ENCODE measurements at places on chromosomes 3 and 15.
A peak's percentile ranks its signal among the peaks of the same experiment; 100 is the strongest.

DNA sequence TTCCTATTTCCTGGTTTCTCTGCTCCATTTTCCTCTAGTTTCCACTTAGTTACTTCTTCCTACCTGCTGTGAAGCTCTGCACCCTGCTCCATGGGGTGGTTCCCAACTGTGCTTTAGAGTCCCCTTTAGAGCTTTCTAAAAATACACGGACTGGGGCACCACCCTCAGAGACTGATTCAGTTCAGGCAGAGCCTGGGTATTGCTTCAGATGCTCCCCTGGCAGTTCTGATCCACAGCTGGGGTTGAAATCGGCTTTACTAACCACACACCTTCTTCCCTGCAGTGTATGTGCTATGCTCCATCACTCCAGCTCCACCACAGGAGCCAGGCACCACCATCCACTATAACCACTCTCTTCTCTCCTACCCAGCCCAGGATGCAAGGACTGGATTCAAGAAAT lies 12.6 kb downstream of the ANP32A start:
- no peak for DNase-seq

DNA sequence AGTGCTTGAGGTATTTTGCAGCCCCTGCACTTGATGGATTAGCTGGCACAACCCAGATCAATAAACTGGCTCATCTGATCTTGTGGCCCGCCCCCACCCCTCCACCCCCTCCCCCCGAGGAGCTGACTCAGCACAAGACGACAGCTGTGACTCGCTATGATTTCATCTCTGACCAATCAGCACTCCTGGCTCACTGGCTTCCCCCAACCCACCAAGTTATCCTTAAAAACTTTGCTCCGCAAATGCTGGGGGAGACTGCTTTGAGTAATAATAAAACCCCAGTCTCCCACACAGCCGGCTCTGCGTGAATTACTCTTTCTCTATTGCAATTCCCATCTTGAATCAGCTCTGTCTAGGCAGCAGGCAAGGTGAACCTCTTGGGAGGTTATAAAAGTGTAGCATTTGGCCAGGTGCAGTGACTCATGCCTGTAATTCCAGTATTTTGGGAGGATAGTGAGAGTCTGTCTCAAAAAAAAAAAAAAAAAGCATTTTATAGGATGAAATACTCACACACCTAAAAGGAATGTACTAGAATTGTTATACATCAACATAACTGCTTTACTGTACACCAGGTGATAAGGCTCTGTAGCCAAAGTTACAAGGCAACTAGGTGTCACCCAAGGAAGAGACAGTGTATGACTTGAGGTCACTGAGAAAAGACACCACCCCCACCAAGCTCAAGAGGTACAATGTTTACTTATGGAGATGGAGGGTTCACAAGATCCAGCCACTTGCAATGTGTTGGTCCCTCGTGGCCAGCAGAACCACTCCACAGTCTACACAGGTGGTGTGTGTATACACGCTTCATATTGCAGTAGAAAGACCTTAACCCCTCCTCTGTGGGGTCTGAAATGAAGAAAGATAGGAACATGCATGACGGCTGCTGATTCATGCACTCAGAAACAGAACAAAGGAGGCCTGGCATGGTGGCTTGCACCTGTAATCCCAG lies 8.6 kb downstream of the ZNF445 start:
- no peak for DNase-seq

- no peak for DNase-seq
These were observed 96.6 kb downstream of the SLC9A9 start for GRCh38 chr3:143751643-143752178.

DNA sequence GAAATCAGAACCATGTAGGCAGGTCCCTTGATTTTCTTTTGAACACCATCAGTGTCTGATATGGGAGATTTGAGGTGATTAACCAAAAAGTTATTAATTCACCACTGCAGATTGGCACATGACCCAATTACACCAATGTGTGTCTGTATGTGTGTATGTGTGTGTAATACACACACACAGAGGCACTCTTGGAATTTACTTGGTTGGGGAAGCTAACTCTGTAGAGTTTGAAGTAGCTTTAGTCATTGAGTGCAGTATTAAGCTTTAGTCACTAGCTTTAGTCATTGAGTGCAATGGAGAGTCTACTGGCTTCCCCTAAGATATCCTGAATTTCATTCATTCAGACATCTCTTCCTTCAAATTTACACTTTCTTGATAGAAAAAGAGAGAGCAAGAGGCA lies 109.4 kb upstream of the C15orf61 start:
- no peak for DNase-seq

DNA sequence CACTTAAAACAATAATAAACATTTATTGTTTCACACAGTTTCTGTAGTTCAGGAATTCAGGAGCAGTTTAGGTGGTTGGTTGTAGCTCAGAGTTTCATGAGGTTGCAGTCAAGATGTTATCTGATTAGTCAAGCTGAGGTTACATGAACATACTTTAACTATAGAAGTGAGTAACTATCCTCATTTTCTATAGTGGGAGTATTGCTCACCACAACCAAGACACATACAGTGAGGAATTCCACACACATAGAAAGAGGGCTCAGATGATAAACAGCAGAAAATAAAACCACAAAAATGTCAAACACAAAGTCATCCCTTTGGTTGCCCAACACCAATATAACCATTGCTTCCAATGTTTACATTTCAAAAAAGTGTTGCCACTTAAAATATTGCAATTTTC lies 13.6 kb downstream of the SCN11A start:
- no peak for DNase-seq

DNA sequence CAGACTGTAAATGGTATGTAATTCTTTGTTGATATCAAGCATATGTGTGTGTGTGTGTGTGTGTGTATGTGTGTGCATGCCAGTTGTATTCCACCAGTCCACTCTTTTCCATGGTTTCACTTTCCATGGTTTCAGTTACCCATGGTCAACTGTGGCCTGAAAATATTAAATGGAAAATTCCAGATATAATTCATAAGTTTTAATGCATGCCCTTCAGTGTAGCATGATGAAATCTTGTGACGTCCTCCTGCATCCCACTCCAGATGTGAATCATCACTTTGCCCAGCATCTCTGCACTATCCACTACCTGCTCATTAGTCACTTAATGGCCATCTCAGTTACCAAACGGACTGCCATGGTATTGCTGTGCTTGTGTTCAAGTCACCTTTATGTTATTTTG lies 215.9 kb downstream of the GBE1 start:
- DNase-seq: no peak

- DNase-seq: no peak
These were observed 1.1 kb downstream of the TM4SF18 start for GRCh38 chr3:149332227-149332765.

DNA sequence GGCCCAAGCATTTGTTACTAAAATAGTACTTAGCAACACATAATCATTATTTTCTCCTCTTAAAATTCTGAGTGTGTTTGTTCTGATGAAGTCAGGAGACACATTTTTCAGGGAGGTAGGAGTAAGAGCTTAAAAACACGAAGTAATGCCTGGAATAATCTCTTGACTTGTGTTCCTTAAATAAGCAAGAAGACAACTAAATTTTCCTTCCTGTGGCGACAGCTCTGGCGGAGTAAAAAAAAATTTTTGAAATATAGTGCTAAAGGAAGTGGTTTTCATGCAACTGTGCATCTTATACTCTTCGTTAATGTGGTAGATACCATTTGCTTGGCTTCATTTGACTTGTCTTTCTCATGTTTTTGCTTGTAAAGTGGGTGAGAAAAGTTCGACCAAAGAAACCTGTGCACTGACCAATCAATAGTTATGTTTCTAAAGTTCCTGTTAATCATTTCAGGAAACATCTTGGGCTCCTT lies 11.1 kb upstream of the MBNL1 start:
- DNase-seq: no peak

GRCh38 chr3:183074261-183074660 lies 25.0 kb downstream of the MCCC1 start:
- DNase-seq: no peak

DNA sequence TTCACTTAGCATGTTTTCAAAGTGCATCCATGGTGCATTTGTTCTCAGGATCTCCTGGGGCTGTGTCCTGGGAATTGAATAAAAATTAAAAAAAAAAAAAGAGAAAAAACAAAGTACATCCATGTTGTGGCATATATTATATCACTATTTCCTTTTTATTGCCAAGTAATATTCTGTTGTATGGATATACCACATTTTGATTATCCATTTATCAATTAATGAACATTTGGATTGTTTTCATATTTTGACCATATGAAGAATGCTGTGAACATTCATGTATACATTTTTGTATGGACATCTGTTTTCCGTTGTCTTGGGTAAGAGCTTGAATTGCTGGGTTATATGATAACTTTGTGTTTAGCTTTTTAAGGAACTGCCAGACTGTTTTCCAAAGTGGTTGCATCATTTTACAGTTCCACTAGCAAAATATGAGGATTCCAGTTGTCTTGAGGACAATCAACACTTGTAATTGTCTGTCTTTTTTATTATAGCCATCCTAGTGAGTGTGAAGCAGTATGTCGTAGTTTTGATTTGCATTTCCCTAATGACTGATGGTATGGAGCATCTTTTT lies 44.5 kb downstream of the CTDSPL2 start:
- DNase-seq: no peak

- no peak for DNase-seq
These were observed 213.8 kb downstream of the ARRDC4 start for GRCh38 chr15:98174286-98174685.

- DNase-seq: no peak
These were observed 65.6 kb upstream of the CTXND1 start for GRCh38 chr15:80317389-80318182.

- DNase-seq: no peak
These were observed 72.3 kb downstream of the BLM start for GRCh38 chr15:90789462-90789861.

GRCh38 chr3:52205727-52206372 lies 7.9 kb downstream of the ALAS1 start:
- DNase-seq: peak; percentile 40

- DNase-seq: no peak
These were observed 74.5 kb downstream of the TLE3 start for GRCh38 chr15:70023064-70023768.

- DNase-seq: no peak
These were observed 23.1 kb upstream of the ANKRD28 start for GRCh38 chr3:15820911-15821310.

DNA sequence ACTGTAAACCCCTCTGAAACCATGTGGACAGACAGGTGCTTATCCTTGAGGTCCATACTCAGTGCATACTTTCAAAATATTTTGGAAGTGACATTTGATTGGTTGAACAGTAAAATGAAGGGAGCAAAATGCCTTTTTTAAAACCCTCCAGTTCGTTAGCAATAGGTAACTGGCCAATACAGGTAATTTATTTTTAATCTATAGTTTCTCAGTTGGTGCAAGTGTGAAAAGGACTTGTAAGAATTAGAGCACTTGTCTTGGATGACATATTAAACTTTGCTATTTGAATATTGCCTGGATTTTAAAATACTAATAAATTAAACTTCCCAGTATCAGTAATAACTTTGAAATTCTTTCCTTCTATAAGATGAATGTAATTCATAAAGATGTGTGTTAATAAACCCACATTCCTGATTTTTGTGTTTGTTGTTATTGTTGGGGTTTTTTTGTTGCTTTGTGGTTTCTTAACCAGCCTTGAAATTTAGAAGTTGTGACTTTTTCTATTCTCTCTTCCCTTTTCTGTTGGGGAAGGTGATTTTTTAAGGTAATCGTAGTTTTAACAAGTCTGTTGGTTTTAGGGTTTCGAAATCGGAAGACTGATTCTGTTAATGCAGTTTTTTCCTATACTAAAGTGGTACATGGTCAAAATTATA lies 90.0 kb downstream of the STT3B start:
- no peak for DNase-seq

GRCh38 chr3:175029828-175030227 lies 170.7 kb downstream of the NAALADL2 start:
- no peak for DNase-seq

DNA sequence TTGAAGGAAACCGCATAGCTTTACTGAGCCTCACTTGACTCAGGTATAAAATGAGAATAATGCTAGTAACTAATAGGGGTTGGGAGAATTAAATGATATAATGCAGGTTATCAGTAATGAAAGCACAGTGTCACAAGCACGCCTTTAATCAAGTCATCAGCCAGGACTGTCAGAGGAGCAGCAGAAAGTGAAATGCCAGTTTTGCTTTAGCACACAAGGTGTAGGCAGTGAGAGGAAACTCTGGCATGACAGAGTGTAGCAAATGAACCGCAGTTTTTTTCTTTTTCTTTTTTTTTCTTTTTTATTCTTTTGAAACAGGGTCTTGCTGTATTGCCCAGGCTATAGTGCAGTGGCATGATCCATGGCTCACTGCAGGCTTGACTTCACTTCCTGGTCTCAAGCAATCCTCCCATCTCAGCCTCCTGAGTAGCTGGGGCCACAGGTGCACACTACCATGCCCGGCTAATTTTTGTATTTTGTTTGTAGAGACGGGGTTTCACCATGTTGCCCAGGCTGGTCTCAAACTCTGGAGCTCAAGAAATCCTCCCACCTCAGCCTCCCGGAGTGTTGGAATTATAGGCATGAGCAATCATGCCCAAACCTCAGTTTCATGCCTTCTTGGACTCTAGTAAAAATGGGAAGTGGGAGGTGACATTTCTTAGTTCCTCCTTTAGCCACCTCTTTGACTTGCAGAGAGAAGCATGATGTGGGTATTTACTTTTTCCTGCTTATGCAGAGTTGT lies 9.7 kb upstream of the SCAANT1 start:
- no peak for DNase-seq

GRCh38 chr15:40253167-40253790 lies 14.4 kb downstream of the PAK6 start:
- no peak for DNase-seq

DNA sequence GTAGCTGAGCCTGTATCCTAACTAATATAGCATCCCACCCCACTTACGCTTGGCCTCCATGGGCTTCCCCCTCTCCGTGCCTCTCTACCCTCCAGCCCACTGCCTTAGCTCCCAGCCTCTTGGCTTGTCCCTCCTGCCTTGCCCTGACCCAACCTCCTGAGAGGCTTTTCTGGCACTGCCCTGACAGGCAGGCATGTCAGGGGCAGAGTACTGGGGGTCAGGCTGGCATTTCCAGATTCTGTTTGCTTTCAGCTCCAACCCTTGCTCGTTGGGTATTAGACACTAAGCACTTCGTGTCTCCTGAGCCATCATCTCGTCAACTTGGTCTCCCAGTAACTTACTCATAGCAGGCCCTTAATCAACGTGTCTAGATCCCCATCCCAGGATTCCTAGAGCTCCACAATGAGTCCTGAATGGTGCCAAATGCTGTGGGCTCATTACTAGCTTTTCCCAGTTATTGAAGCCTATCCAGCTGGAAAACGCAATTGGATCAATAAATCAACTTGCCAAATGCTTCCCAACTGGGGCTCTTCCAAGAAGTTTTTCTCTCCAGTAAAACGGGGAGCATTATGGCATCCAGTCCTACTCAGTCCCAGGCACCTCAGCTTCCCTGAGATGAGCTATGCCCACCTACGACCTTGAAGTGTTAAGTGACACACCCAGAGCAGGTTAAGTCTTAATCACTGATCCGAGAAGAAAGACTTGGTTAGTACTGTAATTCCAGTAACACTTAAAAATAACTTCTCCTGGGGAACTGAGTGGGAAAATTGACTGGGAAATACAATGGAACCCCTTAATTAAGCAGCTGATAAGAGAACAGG lies 78.5 kb upstream of the DLG1 start:
- no peak for DNase-seq

GRCh38 chr15:100129677-100130076 lies 212.1 kb downstream of the ADAMTS17 start:
- no peak for DNase-seq

- DNase-seq: peak; percentile 88
These were observed 19.8 kb downstream of the IL1RAP start for GRCh38 chr3:190533511-190534281.

GRCh38 chr3:143128227-143128955 lies 8.8 kb downstream of the CHST2 start:
- DNase-seq: no peak
